ENCODE measurements at places on chromosomes 6 and 20.
A peak's percentile ranks its signal among the peaks of the same experiment; 100 is the strongest.

GRCh38 chr6:105382958-105383357 is 19.9 kb downstream of the PREP start:
- no peak for DNase-seq

DNA sequence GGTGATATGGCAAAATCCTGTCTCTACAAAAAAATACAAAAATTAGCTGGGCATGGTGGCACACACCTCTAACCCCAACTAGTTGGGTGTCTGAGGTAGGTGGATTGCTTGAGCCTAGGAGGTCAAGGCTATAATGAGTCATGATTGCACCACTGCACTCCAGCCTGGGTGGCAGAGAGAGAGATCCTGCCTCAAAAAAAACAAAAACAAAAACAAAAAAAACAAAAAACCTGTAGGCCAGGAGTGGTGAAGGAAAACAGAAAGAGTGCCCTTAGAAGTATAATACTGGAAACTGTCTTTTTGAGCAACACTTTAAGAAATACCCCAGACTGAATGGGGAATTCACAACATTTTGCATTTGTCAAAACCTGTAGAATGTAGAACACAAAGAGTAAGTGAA is 85.3 kb downstream of the JARID2 start:
- no peak for DNase-seq

GRCh38 chr6:163420289-163420614 is 5.7 kb downstream of the QKI start:
- DNase-seq: no peak

GRCh38 chr20:54347166-54347833 is 128.1 kb upstream of the DOK5 start:
- DNase-seq: no peak

DNA sequence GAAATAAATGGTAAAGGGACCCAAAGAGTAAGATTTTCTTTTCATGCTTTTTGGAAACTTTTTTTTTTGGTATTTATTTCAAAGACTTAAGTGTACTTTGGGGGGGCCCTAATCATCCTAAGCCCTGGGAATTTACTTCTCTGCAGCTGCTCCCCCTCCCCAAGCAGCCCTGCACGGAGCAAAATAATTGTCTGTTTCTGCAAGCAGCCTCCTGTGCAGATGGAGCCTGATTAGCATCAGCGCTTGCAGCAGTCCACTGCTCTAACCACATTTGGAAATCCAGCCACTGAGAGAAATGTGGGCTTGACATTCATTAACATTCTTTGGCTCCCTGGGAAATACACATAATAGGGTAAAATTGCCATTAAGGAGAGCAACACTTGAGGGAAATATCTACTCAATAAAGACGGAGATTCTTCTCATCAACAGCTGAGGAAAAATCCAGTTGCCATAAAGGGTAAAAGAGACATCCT is 309.2 kb upstream of the MAP3K7 start:
- no peak for DNase-seq

DNA sequence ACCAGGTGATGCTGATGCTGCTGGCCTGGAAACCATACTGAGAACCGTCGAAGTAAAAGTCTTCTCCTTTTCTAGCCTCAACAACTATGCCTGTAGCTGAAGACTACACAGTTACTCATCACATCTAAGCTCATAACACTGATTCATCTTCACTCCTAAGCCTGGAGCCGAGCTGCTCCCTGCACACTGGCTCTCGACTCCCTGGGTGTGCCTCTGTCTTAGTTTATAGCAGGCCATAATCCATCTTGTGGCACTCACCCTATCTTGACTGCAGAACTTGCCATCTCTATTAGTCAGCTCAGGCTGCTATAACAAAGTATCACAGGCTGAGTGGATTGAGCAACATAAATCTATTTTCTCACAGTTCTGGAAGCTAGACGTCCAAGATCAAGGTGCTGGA is 191.0 kb downstream of the UNC5CL start:
- no peak for DNase-seq

- no peak for DNase-seq
These were observed 20.7 kb downstream of the FOXO3 start for GRCh38 chr6:108581237-108581931.

DNA sequence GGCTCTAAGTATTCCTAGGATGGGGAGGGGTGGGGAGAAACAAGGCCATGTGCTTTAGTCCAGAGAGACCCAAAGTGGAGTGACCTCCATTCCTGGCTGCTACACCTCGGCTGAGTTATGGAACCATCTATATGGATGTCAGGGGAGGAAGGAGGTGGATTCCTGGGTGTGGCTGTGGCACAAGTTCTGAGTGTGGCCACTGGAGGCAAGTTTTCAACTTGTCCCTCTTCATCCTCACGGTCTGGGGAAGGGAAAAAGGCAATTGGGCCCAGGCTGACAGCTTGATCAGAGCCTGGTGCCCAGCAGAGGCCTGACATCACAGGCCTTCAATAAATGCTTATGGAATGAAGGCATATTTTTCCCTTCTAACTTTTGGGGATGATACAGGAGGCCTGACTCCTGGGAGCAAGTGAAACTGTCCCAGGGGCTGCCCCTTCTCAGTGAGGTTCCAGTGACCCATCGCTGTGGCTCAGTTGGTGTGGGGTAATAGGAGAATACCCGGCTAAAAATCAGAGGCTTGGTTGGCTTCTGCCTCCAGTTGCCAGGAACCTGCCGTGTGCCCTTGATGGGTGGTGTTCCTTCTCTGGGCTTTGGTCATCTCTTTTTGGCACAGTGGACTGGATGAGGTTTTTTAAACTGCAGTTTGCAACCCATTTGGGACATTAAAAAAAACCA is 1.8 kb upstream of the ITPR3 start:
- no peak for DNase-seq

DNA sequence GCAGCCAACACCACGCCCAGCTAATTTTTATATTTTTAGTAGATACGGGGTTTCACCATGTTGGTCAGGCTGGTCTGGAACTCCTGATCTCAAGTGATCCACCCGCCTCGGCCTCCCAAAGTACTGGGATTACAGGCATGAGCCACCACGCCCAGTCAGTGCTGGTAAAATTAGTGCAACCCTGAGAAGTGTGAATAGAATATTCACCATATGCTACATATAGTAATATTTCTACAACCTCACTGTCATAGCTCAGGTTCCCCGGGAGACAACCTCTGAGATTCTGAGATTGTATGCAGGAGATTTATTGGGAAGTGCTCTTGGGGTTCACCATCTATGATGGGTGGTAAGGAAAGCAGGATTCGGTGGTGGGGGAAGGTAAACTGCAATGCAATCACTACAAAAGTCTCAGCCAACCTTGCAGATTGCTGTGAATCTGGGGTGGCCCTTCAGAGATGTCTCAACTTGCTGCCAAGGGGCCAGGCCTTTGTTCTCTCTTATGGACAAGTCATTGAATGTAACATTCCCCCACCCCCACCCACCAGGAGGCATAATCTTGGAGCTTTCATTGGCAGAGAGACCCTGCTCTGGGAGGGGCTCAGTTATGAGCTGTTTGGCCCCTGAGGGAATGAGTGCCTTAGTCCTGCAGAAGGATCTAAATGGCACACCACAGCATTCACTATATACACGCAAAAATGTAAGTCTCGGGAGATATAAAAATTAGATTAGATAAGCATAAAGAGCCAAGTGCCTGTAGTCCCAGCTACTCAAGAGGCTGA is 34.0 kb upstream of the SEC63 start:
- no peak for DNase-seq

DNA sequence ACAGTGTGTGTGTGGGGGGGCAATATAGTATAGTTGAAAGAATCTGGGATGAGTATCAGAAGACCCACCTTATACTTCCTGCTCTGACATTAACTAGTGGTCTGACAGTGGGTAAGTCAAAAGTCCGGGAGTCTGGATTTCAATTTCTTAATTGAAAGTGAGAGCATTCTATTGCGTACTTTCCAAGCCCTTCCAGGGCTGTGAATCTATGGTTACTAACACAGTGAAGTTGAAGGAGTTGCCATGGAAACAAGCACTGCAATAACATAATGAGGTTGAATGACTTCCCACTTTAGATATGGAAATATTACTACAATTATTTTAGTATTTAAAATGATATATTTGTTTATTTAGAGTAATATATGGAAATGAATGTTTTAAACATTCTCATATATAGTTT is 80.2 kb downstream of the MLIP start:
- no peak for DNase-seq

- DNase-seq: no peak
These were observed 21.7 kb upstream of the GMNN start for GRCh38 chr6:24752917-24753492.

GRCh38 chr20:44967207-44967807 is 995 bp downstream of the STK4 start:
- DNase-seq: no peak

DNA sequence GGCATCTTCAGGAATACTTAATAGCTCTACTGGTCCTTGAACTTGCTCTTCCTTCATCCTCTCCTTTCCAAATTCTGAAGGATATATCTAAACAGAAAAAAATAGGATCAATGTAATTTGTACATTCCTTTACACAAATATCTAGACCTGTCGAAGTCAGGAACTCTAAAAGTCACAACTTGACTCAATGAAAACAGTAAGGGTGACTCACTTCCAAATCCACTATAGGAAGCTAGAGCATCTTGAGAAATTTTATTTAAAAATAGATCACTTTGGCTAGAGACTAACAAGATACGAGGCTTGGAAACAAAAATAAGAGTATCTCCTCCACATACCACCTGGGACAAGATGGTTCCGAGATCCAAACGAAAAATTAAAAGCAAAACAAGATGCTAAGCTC is 12.2 kb downstream of the ESF1 start:
- no peak for DNase-seq

DNA sequence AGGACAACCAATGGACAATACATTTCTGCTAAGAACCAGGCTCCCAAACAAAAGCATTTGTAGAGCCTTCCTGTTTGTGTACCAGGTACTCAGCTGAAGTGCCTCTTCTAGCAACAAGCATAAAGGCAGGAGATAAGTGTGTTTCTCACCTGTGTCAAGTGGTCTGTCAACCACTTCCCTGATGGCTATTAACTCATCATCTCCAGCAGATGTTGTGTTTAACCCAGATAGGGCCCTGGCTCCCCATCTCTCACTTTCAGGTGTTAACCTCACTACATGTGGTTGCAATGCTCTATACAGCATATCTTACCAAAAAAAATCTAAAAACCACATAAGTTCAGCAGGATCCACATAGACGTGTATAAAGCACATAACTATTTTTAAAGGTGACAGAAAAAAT is 9.6 kb upstream of the IL17A start:
- DNase-seq: peak; percentile 99

DNA sequence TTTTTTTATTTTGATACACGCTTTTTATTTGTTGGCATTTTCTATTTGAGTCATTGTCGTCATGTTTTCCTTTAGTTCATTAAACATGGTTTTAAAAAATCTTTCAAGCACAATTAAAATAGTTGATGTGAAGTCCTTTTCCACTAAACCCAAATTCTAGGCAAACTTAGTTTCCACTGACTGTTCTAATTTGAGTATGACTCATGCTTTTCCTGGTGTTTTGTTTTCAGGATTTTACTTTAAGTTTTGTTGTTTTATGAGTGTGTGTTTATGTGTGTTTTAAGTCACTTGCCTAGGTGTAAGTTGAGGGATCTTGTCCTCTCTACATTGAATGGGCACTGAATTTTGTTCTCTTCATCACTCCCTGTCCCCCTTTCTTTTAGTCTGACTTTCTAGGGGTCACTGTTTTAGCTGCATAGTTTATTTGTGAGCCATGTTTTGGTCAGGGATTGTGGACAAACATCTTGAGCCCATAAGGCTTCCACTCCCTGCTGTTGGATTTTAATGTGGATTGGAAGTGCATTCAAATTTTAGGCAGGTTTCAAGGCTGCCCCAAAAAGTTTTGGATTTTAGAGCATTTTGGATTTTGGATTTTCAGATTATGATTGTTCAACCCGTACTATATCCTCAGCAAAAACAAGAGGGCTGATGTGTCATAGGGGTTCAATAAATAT is 94.8 kb downstream of the CDYL start:
- DNase-seq: no peak

GRCh38 chr6:102660303-102660702 is 1266.8 kb downstream of the GRIK2 start:
- DNase-seq: no peak

- no peak for DNase-seq
These were observed 3.7 kb downstream of the PHACTR1 start for GRCh38 chr6:12720310-12720709.

GRCh38 chr6:71408787-71409723 is 120.4 kb downstream of the OGFRL1 start:
- DNase-seq: no peak

GRCh38 chr20:6122111-6122872 is 538 bp downstream of the FERMT1 start:
- no peak for DNase-seq

DNA sequence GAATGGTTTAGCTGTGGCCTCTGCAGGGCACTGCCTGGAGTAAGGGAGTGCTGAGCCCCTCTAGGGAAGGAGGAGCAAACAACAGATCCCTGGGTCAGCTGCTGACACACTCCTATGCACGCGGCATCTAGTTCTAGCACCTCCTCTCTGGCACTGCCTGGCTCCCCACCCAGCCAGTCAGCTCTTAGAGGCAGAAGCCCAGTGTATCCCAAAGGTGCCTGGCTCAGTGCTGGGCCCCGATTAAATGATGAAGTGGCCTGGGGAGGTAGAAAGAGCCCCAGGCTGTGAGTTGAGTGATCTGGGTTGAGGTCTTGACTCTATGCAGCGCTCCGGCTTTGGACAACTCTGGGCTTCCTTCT is 7.6 kb upstream of the VEGFA start:
- no peak for DNase-seq

DNA sequence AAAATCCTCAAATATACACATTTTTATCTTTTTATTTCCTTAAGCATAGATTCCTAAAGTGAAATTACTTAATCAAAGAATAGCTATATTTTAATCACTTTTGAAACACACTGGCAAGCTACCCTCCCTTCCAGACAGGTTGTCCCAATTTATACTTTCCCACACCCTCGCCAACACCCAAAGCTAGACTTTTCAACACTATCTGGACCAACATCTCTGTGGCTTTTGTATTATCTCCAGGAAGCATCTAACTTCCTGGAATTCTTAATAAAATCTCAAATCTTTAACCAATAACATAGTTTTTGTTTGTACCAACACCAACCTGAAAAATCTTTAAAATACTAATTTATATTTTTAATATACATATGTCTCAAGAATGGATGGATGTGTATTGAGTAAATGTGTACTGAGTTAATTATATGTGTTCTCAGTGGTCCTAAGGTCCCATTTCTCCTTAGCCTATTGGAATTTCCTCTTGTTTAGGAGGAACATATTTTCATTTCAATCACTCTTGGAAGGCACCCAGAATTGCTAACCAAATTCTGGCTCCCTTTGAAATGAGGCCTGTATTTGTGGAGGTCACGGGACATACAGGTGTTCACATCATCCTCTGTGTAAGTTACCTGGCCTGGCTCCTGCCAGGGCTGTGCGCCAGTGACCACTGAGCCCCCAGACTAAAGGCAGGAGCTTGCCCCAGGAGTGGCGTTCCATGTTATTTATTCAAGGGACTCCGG is 17.4 kb upstream of the GFOD1 start:
- no peak for DNase-seq

DNA sequence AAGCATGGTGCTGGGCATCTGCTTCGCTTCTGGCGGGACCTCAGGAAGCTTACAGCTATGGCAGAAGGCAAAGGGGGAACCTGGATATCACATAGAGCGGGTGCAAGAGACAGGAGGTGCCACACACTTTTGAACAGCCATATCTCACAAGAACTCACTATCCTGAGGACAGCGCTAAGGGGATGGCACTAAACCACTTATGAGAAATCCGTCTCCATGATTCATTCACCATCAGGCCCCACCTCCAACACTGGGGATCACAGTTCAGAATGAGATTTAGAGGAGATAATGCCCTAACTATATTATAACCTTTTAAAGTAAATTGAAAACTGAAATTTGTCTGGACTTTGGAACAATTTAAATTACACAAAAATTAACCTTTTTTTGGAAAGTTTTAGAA is 37.8 kb upstream of the SUMO4 start:
- no peak for DNase-seq
